Liver (tissue), 10 donors: ENCODE measurements at places on chromosomes 11 and 22.

DNA sequence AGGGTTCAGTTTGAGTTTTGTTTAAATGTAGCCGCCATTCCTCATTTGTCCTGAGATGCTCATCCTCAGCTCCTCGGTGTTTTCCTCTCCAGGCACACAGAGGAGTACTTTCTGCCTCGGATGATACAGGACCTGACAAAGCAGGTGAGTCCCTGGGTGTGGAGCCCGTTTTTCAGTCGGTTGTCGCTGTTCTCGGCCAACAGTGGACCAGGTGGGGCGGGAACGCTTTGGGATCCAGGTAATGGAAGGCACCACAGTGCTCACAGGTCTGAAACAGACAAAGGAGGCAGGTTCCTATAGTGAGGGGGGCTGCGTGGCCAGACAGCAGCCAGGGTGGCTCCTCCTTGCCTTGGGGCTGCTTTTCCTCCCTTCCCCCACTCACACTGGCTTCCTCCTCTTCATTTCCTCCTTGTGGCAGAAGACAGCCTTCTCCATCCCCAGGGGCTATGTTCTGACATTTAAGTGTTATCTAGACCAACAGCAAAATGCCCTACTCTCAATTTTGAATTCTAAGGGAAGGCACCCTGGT, 19.4 kb downstream of the NADSYN1 start:
- DNase-seq, result no peak

- DNase-seq, result no peak
Observed at GRCh38 chr11:11782532-11783110, 59.2 kb upstream of the USP47 start.

DNA sequence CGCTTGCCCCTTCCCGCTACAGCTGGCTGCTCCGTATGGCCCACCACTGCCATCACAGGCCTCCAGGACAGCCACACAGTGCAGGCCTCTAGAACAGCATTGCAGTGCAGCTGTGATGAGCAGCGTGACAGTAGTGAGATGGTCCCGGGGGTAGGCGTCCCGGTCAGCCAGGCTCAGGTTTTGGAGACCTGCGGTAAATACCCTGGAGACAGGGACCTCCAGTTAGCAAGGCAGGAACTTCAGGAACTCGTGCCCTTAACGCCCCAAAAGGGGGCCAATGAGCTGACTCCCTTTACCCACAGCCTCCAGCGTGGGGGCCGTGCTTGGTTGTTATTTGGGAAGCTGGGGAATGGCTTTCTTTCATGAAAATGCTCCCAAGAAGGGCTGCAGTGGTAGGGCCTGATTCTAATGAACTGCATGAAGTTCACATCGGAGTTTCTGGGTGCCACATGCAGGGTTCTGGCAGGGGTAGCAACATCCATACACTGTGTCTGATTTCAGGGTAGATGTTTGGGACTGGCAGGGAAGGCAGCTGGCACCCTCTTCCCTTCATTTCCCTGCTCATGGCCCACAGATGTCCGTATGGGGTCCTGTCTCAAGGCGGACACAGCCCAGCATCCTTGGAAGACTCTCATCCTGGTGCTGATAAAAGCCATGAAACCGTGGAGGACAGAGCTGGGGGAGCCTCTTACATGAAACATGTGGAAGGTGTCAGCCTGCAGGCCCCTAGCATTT, 440.5 kb downstream of the TBC1D22A start:
- DNase-seq, result peak; percentile 27

- DNase-seq, result no peak
Observed at GRCh38 chr11:16191868-16192240, 164.5 kb downstream of the SOX6 start.

DNA sequence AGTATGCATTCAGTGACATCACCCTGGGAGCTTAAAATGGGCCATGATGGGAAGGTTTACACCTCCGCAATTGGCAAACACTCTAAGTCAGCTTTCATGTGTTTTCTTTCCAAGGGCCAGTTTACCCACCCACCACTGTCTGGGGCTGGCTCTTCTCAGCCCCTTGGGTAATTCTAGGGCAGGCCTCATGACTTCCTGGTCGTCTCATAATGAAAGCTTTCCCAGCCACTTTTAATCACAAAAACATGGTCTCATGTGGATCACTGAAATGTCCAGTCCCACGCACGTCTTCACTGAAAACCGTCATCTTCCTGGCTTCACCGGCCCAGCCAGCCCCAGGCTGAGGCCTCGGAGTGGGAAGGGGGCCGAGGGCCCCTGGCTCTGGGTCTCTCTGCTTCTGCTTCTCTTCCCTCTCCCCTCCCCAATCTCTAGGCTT, 58.5 kb upstream of the ANO1 start:
- DNase-seq, result no peak

DNA sequence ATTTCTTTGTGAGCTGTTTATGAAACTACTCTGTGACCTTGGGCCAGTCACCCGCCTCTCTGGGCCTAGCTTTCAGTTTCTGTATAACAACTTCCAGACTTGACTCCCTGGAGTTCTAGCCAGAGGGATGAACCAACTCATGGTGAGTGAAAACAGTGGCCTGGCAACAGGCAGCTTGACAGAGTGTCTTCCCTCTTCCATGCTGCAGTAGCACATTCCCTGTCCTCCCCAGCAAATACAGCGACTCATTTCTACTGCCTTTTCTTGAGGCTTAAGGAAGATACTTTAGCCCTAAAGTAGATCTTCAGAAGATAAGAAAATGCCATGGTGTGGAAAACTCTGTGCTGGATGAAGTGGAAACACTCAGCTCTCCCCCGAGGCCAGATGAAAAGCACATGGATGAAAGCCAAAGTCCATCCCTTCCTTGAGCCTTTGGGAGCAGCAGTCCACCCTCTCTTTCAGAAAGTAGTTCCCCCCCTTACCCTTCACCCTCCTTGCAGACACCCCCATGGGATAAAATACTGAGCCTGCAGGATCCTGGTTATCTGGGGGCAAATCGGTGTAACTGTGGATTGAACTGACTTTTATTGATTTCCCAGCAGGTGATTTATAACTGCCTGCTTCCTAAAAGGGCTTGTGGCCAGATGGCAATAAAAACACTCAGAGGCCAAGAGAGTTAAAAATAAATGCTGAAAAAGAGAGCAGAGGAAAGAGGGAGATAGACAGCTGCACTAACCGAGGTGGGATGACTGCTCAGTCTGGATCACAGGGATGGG, 24.1 kb downstream of the IRAG1 start:
- DNase-seq, result no peak

DNA sequence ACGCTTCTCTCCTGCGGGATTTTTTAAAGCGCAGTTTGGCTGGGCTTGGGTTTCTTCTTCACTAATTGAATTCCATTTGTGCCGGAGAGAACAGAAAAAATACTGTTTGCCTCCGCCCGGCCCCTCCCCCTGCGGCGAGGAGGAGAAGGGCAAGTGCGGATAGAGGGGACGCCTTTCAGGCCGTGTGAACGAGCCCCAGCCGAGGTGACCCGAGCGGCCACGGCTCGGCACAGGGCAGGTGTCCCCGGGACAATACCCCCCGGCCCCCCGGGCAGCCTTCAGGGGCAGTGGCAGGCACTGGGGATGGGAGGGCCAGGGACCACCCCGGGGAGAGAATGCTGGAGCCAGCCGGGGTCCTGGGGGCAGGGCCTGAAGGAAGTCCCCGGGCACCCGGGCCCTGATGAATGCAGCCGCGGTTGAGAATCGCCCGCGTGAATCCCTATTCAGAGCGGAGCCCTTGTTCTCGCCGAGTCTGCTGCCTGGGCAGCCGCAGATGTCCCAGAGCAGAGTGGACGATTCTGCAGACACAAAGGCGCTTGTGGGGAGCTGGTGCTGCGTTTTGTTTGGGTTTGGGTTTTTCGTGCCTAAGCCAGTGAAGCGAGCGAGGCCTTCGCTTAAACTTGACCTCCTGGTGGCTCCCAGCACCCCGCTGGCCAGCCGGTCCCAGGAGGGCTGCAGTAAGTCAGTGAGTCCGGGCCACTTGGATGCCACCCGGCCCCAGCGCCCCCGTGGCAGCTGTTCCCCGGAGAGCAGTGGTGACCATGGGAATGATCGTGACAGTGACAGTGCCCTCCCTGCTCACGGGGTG, 96.0 kb downstream of the WNT7B start:
- DNase-seq, result no peak

- no peak for DNase-seq
Observed at GRCh38 chr11:76690736-76691135, 20.2 kb upstream of the LRRC32 start.

- no peak for DNase-seq
Observed at GRCh38 chr11:57461841-57462489, 1.6 kb downstream of the RTN4RL2 start.

DNA sequence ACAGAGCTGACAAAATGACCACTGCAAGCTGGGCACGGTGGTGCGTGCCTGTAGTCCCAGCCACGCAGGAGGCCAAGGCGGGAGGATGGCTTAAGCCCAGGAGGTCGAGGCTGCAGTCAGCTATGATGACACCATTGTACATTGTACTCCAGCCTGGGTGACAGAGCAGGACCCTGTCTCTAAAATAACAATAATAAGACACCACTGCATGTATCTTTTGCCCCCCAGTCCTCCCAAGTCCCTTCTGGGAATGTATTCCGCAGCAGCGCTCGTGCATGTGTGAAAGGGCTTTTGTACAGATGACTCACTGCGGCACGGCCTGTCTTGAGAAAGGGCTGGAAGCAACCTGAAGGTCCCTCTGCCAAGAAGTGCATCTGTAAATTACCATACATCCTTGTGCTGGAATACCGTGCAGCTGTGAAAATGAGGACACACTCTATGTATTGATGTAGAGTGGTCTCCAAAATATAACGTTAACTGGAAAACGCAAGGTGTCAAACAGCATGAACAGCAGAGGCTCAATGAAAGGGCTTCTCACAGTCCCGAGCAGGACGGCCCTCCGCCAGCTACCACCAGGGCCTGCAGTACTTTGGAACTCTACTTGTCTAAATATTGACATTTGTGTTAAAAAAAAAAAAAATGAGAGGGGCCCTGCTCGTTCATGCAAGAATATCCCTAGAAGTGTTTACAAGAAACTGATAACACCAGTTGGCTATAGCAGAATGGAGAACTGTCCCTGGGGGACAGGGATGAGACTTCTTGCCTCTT, 9.0 kb upstream of the CDC42EP2 start:
- no peak for DNase-seq

- DNase-seq, result no peak
Observed at GRCh38 chr11:117415358-117415896, 87.8 kb downstream of the CEP164 start.

GRCh38 chr11:26777372-26777808, 55.5 kb upstream of the SLC5A12 start:
- DNase-seq, result no peak

- DNase-seq, result no peak
Observed at GRCh38 chr11:56558574-56558973, 15.5 kb upstream of the OR5M11 start.

GRCh38 chr11:59356561-59356960, 2.1 kb upstream of the OR5AN1 start:
- DNase-seq, result no peak

DNA sequence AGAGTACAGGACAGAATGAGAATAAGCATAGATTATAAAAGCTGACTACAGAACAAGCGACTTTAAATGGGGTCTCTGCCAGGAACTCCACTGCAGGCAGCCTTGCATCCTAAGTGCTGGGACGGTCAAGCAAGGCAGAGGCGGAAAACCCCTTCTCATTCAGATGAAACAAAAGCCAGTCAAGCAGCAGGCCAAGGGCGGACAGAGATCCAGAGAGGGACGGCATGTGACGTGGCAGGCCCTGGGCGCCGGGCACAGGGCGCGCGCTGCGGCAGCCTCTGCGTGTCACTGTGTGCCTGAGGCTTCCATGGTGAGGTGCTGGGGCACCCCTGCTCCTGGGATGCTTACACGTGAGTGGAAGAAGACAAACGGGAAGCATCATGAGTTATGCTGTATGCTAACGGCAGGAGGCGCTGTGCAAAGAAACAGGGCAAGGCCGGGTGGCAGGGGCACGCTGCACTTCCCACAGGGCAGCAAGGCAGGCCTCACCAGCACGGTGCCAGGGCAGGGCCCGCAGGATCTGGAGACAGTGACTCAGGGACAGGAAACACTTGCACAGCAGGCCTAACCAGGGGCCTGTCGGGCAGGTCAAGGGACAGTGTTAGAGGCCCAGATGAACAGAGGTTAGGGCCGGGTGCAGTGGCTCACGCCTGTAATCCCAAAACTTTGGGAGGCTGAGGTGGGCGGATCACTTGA, 6.2 kb downstream of the TOLLIP start:
- no peak for DNase-seq

DNA sequence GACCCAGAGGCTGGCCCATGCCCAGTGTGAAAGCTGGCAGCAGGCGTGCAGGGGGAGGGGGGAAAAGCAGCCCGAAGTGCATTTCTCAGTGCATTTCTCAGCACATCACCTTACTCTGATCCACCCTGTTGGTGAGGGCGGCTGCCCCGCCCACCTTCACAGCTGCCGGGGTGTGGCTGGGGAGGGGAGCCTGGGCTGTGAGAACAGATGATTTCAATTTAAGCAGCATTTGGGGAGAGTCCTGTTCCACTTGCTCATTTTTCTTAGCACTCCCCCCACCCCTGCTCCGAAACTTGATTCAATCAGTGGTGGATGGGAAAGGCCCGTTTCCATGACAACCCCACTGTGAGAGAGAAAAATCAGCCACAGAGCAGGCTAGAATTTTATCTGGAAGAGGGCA, 84.8 kb downstream of the SNX19 start:
- no peak for DNase-seq

- DNase-seq, result no peak
Observed at GRCh38 chr22:46119729-46120419, 30.5 kb upstream of the PPARA start.

DNA sequence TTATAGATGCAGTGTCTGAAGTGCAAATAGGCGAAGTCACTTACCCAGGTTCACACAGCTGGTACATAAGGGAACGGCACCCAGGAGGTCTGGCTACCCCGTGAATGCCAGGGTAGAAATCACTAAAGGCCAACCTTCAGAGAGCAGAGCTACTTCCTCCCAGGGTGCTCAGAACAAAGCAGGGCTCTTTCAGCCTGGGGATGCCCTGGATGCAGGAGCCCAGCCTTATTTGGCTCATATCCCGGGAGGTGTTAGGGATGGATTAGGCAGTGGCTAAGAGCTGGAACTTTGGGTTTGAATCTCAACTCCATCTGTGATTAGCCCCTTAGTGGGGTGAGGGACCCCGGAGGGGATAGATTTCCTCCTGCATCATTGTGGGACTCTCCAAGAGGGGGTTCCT, 33.1 kb upstream of the ASPHD2 start:
- DNase-seq, result no peak

GRCh38 chr11:115911613-115912346, 407.6 kb upstream of the CADM1 start:
- DNase-seq, result no peak

GRCh38 chr11:99452075-99452474, 431.3 kb downstream of the CNTN5 start:
- DNase-seq, result no peak

GRCh38 chr22:29693671-29694070, 26.1 kb upstream of the CABP7 start:
- no peak for DNase-seq

- DNase-seq, result no peak
Observed at GRCh38 chr11:131652231-131652630, 281.8 kb downstream of the NTM start.

DNA sequence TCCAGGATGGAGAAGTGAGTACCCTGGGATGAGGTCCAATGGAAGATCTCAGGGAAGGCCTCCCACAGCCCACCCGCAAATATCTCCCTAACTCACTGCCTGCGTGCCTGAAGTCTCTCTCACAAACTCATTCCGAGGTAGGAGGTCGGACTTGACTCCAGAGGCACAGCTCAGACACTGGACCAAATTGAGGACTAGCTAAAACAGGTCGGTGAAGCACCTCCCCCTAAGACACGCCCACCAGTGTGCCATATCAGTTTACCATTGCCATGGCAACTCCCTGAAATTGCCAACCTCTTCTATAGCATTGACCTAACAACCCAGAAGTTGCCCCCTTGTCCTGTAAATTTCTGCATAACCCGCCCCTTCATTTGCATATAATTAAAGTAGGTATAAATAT, 17.5 kb downstream of the RPL3 start:
- no peak for DNase-seq
